ENCODE measurements at places on chromosomes 2 and 18.
A peak's percentile ranks its signal among the peaks of the same experiment; 100 is the strongest.

GRCh38 chr2:202196727-202197126, 41.7 kb downstream of the SUMO1 start:
- no peak for DNase-seq

DNA sequence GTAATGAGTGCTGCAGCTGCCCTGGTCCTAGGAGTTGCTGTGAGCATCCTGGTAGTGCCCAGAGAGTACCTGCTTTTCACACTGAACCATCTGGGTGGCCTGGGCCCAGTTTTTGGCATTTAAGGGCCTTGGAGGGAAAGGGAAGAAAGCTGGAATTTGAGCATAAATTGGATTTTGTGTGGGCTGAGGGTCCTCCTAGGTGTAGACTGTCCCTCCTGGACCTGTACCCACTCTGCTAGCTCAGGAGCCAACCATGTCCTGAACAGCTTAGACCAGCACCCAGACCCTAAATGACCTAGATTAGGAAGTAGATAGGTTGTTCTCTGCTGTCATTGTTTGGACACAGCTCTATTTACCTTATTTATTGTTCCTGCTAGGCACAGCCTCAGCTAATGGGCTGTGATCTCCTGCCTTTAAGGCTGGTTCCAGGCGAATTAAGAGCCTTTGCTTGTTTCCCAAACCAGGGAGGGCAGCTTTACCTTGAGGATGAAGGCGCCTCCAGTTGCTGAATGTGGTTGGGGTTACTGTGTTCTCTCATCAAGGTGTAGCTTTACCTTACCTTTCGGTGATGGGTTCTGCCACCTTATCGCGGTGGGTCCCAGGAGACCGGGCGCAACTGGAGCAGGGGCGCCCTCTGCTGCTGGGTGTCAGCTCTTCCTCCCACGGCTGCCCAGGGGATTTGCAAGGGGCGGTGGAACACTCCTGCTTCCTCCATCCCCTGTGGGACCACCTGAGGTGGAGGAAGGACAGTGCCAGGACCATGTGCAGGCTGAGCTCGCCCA, 34.4 kb downstream of the ITGA6 start:
- DNase-seq: peak; percentile 72

DNA sequence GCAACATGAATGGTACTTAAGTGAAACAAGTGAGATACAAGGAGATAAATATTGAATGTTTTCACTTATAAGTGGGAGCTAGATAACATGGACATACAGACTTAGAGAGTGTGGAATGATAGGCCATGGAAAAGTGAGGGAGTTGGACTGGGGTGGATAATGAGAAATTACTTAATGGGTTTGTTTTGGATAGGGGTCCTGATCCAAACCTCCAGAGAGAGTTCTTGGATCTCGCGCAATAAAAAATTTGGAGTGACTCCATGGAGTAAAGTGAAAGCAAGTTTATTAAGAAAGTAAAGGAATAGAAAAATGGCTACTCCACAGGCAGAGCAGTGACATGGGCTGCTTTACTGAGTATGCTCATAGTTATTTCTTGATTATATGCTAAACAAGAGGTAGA, 508.9 kb downstream of the CNTNAP5 start:
- DNase-seq: no peak

GRCh38 chr2:14120376-14120775, 512.1 kb upstream of the LRATD1 start:
- DNase-seq: no peak

GRCh38 chr2:25951071-25951547, 31.2 kb downstream of the KIF3C start:
- DNase-seq: peak; percentile 29

DNA sequence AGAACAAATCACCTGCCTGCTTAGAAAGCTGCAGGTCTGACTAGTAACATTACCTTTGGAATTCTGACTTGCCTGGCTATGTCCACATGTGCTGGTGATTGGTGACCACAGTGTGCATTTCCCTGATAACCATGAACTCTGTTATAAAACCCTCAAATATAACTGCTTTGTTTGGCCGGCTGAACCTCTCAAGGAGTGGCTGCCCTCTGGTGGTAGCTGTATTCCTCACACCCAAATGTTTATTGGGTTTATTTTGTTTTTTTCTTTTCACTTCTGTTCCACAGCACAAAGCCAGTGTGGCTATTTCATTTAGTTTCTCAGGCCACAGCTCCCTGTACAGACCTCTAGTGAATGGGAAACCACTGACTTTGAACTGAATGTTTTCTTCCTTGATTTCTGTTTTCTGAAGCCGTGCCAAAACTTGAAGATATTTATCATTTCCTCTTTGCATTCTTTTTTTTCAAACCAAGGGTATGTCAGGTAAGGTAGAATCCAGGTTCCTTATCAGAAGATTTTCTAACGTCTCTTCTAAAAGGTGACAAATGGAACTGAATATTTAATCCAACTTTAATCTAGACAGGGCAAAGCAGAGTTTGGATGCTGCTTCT, 549.0 kb upstream of the VRK2 start:
- DNase-seq: no peak

GRCh38 chr2:112699984-112700667, 20.7 kb upstream of the NT5DC4 start:
- DNase-seq: no peak

GRCh38 chr2:209671020-209671680, 100.5 kb upstream of the UNC80 start:
- DNase-seq: no peak

DNA sequence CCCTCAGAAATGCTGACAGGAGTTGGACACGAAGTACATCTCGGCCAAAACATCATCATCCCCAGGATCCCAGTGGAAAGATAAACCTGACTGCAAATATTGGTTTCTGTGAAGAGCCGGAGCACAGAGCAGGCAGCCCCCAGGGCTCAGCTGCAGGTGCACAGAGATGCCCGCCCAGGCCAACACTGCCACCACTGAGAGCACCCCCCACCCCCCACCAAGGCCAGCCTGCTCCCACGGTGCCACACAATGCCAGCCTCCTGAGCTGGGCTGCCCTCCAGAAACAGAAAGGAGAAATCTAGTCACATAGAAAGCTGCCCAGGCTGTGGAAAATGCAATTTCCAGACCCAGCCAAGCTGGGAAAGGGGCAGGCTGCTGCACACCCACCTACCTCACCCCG, 71.7 kb downstream of the GALNT14 start:
- no peak for DNase-seq

GRCh38 chr2:33890686-33891085, 291.6 kb upstream of the FAM98A start:
- DNase-seq: no peak

DNA sequence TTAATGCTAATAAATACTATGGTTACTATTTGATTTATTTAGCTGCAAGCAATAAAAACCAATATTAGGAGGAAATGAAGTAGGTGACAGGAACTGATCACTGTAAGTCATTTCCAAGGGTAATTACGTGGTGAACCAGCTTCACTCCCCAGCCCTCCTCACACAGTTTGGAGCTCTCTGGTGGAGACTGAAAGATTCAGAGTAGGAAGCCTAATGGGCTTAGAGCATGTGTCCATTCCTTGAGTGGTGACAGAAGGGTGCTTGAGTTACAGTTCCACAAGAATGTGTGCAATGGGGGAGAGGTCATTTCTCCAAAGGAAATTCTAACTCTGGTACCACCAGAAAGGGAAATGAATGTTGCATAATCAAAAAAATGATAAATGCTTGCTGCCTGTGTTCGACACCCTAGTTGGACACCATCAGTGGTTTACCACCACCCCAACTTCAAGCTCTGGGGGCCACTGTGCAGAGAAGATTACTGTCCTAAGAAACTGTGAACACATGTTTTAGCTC, 285.1 kb upstream of the MMADHC start:
- DNase-seq: no peak

DNA sequence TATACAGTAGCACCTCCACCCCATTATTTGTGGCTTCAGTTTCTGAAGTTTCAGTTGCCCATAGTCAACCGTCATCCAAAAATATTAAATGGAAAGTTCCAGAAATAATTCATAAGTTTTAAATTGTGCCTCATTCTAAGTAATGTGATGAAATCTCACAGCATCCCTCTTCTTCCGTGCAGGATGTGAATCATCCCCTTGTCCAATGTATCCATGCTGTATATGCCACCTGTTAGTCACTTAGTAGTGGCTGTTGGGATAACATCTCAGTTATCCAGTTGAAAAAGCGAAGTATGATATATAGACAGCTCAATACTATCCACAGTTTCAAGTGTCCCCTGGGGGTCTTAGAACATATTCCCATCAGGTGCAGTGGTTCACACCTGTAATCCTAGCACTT, 119.1 kb upstream of the OTX1 start:
- no peak for DNase-seq

DNA sequence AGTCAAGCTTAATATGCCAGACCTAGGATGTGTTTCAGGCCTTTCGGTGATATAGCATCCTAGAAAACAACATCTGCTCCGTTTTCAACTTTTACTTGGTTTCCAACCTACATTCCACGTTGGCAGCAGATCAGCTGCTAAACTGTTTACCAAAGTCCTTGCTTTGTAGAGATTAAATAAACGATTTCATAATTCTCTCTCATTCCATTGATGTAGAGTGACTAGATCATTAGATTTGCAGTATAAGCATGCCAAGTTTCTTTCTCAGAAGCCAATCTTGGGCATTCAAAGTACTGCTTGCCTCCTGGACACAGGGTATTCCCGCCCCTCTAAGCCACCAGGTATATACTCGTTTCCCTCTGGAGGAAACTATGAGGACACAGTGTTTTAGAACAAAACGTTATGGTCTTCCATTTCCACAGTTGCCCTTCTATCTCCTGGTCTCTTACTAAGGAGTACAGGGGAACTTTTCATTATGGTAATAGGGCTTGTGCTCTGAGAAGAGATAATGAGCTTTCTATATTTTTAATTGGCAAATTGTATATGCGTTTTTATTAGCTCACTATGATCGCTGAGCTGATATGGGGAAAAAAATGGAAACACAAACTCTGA, 10.5 kb upstream of the INSIG2 start:
- DNase-seq: no peak

GRCh38 chr2:181859123-181859522, 32.4 kb upstream of the ITPRID2 start:
- DNase-seq: no peak

DNA sequence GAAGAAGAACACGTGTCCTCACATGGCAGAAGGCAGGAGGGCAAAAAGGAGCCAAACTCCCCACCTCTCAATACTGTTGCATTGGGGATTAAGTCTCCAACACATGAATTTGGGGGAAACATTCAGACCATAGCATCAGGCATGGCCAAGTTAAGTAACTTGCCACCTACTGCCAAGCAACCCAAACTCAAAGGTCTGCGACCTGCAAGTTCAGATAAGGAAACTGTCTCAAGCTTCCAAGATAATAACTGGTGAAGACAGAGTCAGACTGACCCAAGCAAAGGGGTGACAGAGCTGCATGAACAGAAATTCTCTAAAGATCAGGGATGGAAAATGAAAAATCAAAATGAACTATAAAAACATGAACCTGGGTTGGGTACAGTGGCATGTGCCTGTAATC, 188.7 kb upstream of the SIX3 start:
- no peak for DNase-seq

GRCh38 chr2:168097431-168097830, 150.0 kb downstream of the STK39 start:
- no peak for DNase-seq

- no peak for DNase-seq
Measured at GRCh38 chr18:31301201-31301655, 16.7 kb upstream of the DSG1 start.

DNA sequence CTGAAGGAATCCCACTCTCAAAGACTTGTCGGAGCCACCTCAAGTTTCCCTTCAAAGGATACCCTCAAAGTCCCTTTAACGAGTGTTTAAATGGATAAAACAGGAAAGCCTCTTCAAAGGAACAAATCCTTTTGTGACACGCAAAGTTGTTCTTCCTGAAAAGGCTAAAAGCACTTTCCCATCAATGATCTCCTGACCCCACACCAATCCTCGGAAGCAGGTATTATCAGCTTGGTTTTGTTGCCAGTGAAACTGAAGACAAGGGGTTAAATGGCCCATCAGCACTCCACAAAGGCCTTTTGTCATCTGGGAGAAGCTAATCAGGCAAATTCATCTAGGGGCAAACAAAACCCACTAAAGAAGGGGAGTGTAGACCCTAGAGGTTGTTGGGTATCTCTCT, 418.0 kb upstream of the ID2 start:
- no peak for DNase-seq

- no peak for DNase-seq
Measured at GRCh38 chr2:26845021-26845420, 2.9 kb upstream of the DPYSL5 start.

GRCh38 chr18:24818441-24818840, 358.0 kb downstream of the HRH4 start:
- DNase-seq: no peak

GRCh38 chr2:176137906-176138305, 8.4 kb downstream of the HOXD8 start:
- no peak for DNase-seq

- no peak for DNase-seq
Measured at GRCh38 chr2:152071092-152071491, 27.8 kb downstream of the CACNB4 start.

GRCh38 chr18:32049393-32050171, 31.0 kb downstream of the RNF125 start:
- no peak for DNase-seq

DNA sequence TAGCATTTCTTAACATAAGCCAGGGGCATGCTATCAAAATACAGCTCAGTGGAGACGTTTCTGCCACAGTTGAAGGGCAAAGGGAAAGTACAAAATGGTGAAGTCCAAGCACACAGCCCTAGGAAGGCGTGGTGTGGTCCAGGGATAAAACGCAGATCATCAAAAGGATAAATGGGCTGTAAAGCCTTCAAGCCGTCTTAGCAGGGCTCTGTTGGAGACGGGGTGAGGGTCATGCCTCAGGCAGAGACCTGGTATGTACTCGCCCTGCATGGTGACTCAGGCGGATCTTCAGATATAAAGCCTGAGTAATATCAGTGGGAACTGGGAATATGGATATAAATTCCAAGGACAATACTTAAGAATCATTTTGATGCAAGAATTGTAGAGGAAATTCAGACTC, 61.2 kb downstream of the NGEF start:
- no peak for DNase-seq

DNA sequence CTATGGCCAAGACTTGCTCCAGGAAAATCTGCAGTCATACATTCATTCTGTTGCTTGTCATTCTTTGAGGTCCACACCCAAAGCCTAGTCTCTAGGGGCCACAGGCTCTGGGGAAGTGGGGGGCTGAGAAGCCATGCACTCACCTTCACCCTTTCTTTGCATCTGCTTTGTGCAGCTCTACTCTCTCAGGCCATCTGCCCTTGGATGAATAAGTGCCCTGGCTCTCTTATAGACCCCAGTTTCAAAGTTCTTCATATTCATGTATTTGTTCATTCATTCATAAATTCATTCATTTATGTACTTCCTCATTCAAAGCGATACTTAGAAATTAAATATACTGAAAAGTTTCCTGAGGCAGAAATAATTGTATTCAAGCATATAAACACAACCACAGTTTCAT, 130.3 kb upstream of the FAM98A start:
- DNase-seq: no peak
